Posterior cingulate gyrus (tissue), 11 donors: ENCODE measurements at places on chromosomes 2 and 18.

DNA sequence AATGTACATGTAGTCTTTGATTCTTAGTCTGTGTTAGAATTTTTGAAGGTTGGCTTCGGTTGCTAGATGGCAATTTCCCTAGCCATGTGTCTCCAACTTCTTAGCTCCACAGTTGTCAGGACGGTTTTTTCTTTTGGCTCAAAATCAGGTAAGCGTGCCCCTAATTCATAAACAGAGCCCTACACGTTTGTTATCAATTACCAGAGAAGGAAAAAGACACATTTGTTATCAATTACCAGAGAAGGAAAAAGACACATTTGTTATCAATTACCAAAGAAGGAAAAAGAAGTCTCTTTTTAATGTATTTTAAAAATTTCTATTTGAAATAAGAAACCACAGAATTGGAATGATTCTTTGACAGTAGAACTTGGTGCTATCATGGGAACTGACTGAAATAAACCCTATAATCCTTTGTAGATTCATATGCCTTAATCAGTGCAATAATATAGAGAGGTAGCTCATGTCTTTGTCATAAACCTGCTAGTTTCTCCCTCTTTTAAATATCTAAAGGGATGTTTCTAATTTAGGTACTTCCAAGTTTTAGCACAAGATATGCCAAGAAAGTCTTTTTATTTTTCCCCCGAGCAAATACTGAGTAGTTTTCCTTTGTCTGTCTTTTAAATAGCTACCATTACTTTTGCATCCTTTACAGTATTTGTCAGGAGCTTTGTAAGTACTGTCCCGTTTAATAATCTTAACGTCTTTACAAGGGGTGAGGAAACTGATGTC lies 35.9 kb downstream of the CAMKMT start:
- DNase-seq, result no peak

GRCh38 chr2:233042549-233042948 lies 10.1 kb downstream of the NEU2 start:
- DNase-seq, result no peak

DNA sequence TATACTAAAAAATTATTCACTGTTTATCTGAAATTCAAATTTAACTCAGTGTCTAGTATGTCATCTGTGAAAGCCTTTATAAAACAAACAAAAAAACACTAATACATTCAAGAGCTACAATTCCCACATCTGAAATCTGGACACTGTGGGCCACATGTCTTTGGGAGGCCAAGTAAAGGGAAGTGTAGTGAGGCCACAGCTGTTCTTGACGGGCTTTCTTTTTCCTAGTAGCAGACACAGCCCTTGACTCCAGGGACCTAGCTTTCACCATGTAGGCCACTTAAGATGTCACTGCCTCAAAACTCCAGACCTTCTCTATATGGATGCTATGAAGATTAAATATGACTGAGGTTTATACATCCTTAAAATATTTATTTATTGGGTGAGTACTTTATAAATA lies 91.1 kb downstream of the RBMS1 start:
- no peak for DNase-seq

- DNase-seq, result no peak
These were observed 11.6 kb downstream of the PTPN4 start for GRCh38 chr2:119771331-119771730.

GRCh38 chr18:80229363-80229762 lies 18.0 kb downstream of the PARD6G start:
- DNase-seq, result no peak

GRCh38 chr2:26576565-26577441 lies 64.4 kb downstream of the CIB4 start:
- DNase-seq, result no peak

DNA sequence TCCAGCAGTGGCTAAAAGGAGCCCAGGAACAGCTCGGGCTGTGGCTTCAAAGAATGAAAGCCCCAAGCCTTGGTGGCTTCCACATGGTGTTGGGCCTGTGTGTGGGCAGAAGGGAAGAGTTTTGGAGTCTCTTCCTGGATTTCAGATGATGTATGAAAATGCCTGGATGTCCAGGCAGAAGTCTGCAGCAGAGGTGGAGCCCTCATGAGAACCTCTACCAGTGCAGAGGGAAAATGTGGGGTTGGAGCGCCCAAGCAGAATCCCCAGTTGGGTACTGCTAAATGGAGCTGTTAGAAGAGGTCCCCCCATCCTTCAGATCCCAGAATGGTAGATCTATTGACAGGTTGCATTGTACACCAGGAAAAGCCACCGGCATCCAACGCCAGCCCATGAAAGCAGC lies 412.1 kb downstream of the TDRD15 start:
- DNase-seq, result no peak

- no peak for DNase-seq
These were observed 36.4 kb downstream of the ACKR3 start for GRCh38 chr2:236606023-236606422.

- no peak for DNase-seq
These were observed 21.4 kb downstream of the CHMP1B start for GRCh38 chr18:11872479-11873136.

DNA sequence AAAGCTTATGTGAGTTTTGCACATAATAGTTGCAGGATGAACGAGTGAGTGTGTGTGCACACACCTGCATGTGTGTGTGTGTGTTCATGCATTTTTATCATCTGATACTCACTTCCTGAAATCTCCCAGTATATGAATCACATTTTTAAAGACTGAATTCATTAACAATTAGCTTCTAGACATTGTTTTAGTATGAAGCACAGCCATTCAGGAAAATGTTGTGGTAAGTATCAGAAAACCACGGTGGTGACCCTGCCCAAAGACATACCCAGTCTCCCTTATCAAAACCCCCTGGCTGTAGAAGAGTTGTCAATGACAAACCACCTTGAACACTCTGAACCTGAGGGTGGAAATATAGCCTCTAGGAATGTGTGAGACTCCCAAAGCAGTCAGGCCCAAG lies 220.8 kb downstream of the ALK start:
- no peak for DNase-seq

GRCh38 chr2:42493468-42494354 lies at the start of gene KCNG3:
TSS of gene KCNG3 (minus strand) at chr2:42493982. CDS start at chr2:42493501, 481 bp downstream.
- DNase-seq, result peak; percentile 90

DNA sequence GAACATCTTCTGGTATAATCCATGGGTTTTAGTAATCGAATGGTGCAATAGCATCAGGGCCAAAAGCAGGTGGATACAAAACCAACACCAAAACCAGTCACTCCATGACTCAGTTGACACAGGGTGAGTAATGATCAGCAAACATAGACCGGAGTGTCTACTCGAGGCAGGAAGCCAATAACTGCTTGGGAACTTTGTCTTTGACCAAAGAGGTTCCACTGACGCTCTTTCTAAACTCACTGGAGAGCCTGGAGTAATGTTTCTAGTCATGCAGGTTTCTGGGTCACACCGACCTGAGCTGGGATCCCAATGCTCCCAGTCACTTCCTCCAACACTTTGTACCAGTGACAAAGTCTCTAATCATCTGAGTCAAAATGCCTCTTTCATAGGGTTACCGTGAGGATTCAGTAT lies 30.9 kb downstream of the MREG start:
- no peak for DNase-seq

DNA sequence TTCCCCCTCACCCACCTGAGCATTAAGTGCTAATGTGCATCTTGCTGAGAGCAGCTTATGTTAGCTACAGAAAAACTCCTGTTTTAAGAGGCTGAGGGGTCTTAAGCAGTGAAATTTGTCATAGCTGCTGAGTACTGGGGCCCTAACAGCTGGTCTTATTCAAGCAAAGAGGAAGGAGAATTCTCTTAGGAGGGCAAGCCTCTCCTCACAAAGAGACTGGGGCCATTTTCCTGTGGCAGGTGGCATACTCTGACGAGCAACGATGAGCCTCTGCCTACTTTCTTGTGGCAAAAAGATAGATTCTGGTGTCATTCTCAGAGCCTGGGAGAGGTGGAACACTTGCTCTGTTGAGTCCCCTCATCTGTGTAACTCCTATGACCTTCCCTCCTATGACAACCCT lies 53.2 kb downstream of the SPRED2 start:
- no peak for DNase-seq

- no peak for DNase-seq
These were observed 292.0 kb downstream of the GBX2 start for GRCh38 chr2:235876099-235876679.

DNA sequence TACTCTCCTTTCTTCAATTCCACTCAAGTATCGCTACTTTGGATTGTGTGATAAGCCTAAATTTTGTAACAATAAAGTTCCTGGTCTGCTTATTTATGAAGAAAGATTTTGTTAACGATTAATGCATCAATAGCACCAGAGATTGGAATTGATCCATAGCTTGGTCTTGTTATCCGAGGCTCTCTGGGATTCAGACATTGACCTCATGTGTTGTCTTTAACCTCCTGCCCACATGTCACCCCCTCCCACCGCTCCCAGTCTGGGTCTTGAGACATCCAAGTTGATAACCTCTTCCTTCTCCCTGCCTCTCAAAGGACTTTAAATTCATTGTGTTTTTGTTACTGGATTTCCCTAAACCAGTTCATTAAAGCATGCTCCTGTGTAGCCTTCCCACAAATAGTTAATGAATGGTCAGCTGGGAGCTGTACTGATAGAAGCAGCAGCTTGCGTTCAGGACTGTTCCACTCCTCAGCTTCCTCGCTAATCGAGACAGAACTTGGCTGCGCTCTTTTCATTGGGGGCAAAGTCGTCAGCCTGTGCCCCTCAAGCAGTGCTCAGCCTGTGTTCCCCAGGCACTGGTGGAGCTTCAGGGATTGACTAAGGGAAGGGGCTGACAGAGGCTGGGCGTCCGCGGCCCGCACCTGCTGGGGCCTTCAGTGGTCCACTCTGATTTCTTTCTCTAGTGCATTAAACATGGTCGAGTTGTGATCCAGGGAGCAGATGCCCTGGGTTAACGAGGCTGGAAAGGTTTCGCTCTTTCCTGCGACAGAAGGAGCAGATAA lies 18.9 kb downstream of the ASB1 start:
- no peak for DNase-seq

DNA sequence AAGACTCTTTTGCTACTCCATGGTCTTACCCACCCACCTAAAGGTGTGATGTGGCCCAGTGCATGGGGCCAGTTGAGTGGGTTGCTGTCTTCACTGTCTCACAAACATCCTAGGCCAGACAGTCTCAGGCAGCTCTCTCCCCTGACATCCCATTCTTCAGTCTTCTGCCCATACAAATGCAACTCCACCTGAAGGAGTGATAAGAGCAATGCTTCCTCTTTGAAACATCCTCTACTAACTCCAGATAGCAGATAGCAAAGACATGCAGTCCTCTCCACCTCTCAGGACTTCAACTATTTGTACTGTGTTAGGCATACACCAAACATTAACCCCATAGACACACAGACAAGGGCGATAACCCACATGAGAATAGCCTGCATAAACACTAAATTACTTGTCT lies 71.3 kb downstream of the MTHFD2 start:
- no peak for DNase-seq

GRCh38 chr2:78845664-78846185 lies 179.8 kb upstream of the REG3G start:
- DNase-seq, result no peak

- DNase-seq, result no peak
These were observed 658.7 kb downstream of the CNTNAP5 start for GRCh38 chr2:124683536-124684428.

- no peak for DNase-seq
These were observed 39.1 kb downstream of the CUL3 start for GRCh38 chr2:224545884-224546644.

GRCh38 chr2:36455788-36456187 lies 100.2 kb downstream of the CRIM1 start:
- DNase-seq, result no peak
